ENCODE measurements at places on chromosomes 3 and 15.

GRCh38 chr3:100516232-100516631 lies 23.8 kb downstream of the TMEM45A start:
- DNase-seq, result no peak

DNA sequence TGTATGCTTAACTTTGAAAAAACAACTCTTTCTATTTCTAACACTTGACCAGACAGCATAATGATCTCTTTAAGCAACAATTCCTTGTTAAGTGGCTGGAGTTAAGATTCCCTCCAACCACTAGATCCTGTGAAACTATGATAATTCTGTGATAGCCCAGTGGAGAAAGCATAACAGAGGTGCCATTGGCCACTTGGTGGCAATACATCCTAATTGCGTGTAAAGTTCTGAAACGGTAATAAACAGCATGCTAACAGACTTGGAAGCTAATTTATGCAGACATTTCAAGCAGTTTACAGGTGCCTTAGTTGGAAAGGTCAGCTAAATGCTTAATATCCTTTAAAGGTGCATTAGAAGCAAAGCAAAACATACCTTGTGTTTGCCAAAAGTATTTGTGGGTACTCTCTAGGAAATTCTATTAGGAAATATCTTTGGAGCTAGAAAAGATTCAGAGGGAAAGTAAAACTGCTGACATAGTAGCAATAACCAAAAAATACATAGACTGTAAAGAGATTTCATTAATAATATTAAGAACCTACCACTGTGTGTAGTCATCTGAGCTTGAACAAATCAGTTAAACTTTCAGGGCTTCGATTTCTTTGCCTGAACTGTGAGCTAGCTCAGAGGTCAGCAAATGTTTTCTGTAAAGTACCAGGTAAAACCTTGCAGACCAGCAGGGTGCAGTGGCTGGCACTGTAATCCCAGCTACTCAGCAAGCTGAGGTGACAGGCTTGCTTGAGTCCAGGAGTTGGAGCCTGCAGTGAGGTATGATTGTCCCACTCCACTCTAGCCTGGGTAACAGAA lies 19.0 kb upstream of the CSTA start:
- no peak for DNase-seq

DNA sequence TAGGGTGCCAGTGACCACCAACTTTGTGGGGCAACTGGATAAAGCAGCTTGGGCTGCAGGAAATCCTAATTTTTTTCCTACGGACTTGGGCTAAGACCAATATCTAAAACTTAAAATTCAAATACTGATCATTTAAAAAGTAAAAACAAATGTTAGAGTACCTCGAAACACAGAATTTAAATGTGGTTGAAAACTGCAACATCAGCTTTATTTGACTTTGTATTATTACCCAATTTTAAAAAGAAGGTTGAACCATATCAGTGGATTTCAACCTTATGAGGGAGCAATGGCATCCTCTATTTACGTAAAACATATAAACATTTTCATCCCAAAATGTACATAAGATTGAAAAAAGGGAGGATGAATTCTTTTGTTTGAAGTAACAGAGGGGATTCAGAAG lies 26.2 kb downstream of the CFAP20DC start:
- no peak for DNase-seq

DNA sequence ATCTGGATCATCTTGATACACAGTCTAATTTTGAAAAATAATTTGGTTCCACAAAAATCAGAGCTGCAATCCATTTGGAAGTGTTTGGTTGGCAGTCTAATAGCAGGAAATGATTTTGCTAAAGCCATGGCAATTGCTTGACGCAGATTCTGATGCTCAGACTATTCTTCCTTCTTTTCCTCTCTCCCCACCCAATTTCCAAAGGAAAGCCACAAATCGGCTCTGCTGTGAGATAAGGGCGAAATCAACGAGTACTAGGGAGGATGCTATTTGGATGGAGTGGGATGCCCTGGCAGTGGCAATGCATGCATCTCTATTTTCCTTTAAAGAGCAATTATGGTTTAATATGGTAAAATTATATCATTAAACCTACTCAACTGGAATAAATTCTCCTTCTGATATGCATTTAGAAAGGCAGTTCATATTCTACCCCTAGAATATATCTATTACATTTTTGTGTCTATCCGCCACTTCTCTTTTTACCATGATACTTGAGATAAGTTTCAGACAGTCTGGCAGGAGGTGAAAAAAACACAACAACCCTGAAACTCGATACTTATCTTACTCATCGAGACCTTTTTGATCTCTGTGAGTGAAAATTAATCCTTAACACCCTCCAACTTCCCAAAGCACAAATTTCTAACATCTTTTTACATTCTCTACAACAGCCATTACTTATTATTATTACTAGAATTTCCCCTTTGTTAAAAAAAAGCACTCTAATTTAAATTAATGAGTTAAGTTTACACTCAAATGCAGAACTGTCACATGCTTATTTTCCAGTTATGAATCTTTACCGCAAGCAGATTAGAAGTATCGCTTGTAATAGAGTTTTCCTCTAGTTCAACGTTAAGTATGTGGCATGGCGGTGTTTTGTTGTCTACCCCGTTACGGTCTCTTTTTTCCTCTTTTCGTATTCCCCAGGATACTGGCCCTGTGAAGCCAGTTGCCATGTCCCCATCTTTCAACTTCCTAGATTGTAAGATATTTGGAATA lies 433.3 kb downstream of the FOXP1 start:
- no peak for DNase-seq

DNA sequence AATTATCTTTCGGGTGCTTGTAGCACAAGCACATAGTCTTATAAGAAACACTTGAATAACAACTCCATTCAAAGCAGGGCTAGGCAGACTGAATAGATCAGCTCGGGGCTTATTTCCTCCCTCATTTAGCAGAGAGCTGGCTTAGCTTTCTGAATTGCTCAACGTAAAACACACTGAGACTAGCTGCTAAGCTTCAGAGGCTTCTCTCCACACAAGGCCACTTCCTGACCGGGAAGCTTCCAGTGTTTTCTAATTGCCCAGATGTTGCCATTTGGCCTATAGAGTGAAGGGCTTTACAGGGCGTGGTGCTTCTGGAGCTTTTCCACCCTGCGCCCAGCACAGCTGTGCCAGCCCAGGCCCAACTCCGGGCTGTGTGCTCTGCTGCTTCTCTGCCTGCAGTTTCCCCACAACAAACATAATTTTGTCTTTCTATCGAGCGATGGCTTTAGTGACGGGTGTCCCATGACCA lies 16.6 kb downstream of the FAM240A start:
- DNase-seq, result no peak

DNA sequence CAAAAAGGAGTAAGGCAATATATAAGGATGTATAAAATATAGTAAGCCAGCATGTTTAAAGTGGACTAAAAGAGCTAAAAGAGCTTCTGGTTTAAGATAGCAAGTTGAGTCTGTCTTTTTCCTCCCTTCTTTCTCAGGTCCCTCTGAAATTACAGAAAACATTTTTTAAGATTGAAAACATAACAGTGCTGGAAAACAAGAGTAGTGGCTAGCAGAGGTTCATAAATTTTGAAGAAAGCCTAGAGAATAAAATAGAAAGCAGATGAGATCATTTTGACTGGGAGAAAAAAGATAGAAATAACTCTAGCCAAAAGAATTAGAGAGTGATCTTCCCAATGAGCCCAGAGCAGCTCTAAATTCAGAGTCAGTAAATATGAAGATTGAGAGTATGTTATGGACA lies 41.9 kb downstream of the ATP8B4 start:
- no peak for DNase-seq

GRCh38 chr3:153284282-153284938 lies 122.4 kb downstream of the RAP2B start:
- peak; percentile 6 for DNase-seq

- no peak for DNase-seq
These were observed 6.5 kb upstream of the SYNM start for GRCh38 chr15:99098426-99098825.

DNA sequence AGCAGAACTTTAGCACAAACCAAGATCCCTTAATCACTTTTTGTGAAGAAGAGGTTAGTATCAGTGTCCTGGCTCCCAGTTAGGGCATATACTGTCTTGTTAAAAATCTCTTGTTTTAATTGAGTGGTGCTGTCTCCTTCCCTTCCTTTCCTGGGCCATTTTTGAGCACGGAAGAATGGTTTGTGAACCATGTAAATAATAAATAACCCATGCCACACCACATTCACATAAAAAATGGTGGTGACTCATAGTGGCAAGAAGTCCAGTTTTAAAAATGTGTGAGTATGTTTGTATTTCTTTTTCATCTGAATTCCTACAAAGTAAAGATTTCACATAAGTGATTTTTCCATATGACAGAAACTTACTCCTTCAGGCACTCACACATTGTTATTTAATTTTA lies 59.1 kb upstream of the SPRED1 start:
- no peak for DNase-seq

GRCh38 chr3:101535221-101535620 lies 22.2 kb upstream of the SENP7 start:
- DNase-seq, result no peak

DNA sequence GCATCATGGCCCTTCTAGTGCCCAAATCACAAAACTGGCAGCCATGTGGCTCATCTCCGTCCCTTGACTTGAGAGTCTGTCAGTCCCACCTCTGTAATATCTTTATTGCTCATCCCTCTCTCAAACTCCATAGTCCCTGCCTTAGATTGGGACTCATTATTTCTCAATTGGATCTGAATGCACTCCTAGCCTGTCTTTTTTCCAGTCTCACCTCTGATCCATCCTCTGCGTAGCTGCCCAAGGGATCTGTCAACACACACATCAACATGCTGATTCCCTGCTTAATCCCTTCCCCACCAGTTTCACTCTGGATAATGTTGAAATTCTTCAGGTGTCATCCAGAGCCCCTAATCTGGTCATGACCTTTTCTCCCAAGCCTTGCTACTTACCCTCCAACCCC lies 39.3 kb downstream of the NMNAT3 start:
- no peak for DNase-seq

DNA sequence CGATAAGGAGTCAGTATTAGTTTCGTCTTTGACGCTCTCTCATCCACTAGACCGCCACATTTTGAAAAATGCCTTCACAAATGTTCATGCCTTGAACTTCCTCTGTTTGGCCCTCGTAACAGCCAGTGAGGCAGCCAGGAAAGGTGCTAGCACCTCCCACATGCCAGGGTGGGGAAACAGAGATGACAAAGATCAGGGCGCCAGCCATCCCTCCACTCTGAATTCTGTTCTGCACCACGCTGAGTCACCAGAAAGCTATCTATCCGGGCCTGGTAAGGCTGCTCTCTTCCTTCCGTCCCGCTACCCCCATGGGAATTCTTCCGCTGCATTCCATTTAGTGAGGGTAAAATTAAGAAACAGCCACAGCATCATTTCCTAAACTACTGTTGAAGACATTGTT lies 31.3 kb upstream of the BCL2L10 start:
- DNase-seq, result no peak

DNA sequence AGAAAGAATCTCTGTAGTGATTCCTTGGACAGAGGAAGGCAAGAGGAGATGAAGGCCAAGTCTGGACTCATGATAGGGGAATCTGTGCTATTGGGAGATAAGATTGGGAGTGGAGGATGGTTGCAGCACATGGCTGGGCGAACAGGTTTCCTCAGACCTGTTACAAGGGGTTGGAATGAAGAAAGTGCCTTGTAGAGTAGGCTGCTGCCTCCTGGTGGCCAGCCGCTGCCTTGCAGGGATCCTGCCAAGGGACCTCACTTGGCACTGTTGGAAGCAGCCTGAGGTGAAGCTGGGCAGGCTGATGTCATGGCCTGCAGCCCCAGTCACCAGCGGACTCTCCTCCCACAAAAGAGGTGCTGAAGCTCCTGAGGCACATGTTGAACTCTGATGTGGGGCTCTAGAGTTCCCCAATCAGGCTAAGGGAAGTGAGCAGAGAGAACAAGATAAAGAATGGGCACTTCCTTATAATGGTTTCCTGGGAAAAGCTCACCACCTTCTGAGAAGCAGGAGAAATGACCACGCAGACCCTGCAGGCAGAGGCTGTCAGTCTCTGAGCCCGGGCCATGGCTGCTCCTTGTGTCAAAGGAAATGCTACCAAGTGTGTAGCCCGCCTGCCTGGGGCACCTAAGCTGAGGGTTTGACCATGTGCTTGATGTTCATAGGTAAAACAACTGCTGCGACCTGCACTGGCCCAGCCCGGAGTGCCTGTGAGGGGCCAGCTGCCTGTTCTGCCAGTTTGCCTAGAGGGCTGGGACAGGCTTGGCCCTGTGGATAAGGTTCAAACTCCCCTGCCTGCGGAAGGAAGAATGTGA lies 1.6 kb upstream of the TEX264 start:
- peak; percentile 46 for DNase-seq

GRCh38 chr3:194686816-194687637 lies 1.3 kb downstream of the FAM43A start:
- no peak for DNase-seq

GRCh38 chr3:114496021-114496434 lies 202.2 kb downstream of the TIGIT start:
- no peak for DNase-seq

- DNase-seq, result no peak
These were observed 12.2 kb upstream of the IFT57 start for GRCh38 chr3:108234387-108234957.

- DNase-seq, result no peak
These were observed 259.2 kb upstream of the CCDC54 start for GRCh38 chr3:107117922-107118536.

DNA sequence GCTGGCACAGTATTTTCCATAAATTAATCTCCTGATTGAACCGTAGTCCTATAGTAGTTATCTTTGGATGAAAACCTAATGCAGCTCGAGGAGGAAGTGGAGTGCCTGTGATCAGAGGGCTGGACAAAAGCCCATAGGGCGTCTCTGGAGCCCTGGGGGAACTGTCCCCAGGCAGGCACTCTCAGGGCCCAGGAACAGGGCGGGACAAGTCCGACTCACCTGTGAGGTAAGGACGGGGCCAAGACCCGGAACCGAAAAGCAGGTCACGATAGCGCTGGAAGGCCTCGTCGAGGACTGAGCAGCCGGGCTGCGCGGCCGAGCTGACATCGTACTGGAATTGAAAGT lies 341 bp downstream of the HEXA start:
- DNase-seq, result peak; percentile 11

DNA sequence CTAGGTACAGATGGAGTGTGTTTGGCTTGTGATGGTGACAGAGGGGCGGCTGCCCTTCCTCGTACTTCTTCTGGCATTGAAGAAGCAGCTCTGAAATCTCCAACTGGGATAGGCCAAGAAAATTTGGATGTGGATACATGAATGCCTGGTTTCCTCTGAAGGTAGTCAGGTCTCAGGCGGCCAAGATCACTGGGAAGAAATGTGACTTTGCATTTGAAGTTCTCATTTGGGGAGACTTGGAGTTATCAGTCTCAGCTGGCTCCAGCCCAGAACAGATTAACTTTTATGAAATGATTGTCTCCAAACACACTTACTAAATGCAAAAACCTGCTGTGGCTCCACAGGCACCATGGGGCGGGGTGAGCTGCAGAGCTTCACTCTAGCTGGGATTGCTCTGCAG lies 215.9 kb downstream of the THSD4 start:
- no peak for DNase-seq
